Esophagus muscularis mucosa (tissue), 4 donors: ENCODE measurements at places on chromosomes 2 and 18. TPM values are rescaled to one million over a fixed set of nuclear protein-coding genes. Genes with fewer than 3 reads are reported as not detected.

GRCh38 chr2:71148506-71149063 lies 18.2 kb downstream of the MPHOSPH10 start:
- no peak overlapping the region for H3K27ac ChIP-seq
- H3K36me3 ChIP-seq: peaks cover 55% of the 10 kb centered on the region
- no peak overlapping the region for H3K4me3 ChIP-seq

- H3K36me3 ChIP-seq: peaks cover 10% of the 10 kb centered on the region
- H3K27ac ChIP-seq: no peak overlapping the region
- H3K4me3 ChIP-seq: no peak overlapping the region
- no peak for DNase-seq
Observed at GRCh38 chr18:70188113-70188512, 17.4 kb downstream of the RTTN start.

GRCh38 chr18:45373286-45373880 lies 241.9 kb upstream of the SLC14A2 start:
- no peaks in the 10 kb centered on the region for H3K27me3 ChIP-seq
- no peak for DNase-seq
- H3K36me3 ChIP-seq: no peaks in the 10 kb centered on the region
- no peak overlapping the region for H3K27ac ChIP-seq

- H3K27ac ChIP-seq: no peak overlapping the region
- no peak overlapping the region for H3K4me3 ChIP-seq
- no peaks in the 10 kb centered on the region for H3K27me3 ChIP-seq
- H3K4me1 ChIP-seq: peaks cover 19% of the 10 kb centered on the region
- no peaks in the 10 kb centered on the region for H3K36me3 ChIP-seq
- DNase-seq: no peak
Observed at GRCh38 chr2:119426801-119427395, 4.8 kb upstream of the TMEM37 start.

DNA sequence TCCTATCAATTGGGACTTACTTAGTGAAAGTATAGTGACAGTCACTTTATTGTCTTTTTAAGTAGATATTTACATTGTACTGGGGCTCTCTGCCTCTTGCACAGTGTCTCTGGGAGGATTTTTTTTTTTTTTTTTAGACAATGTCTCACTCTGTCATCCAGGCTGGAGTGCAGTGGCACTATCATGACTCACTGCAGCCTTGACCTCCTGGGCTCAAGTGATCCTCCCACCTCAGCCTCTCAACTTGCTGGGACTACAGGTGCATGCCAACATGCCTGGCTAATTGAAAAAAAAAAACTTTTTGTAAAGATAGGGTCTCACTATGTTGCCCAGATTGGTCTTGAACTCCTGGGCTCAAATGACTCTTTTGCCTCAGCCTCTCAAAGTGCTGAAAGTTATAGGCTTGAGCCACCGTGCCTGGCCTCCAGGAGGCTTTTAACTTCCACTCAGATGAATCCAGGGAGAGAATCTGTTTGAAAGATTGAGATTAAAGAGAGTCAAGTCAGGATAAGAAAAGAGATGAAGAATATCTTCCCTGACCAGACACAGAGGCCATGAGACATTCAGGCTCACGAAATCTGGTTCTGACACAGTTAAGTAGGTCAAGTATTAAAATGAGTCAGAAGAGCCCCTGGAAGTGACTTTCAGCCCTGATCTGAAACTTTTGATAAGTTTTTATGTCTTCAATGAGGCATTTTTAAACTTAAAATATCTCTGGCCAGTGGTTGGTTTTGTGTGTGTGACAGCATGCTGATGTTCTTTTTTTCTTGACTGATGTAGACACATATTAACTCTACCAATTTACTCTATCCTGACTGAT lies 18.3 kb downstream of the ARHGEF33 start:
- no peaks in the 10 kb centered on the region for H3K36me3 ChIP-seq
- no peak overlapping the region for H3K27ac ChIP-seq
- no peaks in the 10 kb centered on the region for H3K27me3 ChIP-seq
- H3K4me1 ChIP-seq: no peaks in the 10 kb centered on the region

- DNase-seq: no peak
- H3K27ac ChIP-seq: no peak overlapping the region
- H3K36me3 ChIP-seq: no peaks in the 10 kb centered on the region
- H3K27me3 ChIP-seq: no peaks in the 10 kb centered on the region
- no peak overlapping the region for H3K4me3 ChIP-seq
Observed at GRCh38 chr2:20168048-20168726, 56.7 kb downstream of the SDC1 start.

GRCh38 chr2:197925976-197926375 lies 121.6 kb downstream of the PLCL1 start:
- no peaks in the 10 kb centered on the region for H3K36me3 ChIP-seq
- H3K4me3 ChIP-seq: no peak overlapping the region
- DNase-seq: no peak
- H3K4me1 ChIP-seq: peaks cover 16% of the 10 kb centered on the region

GRCh38 chr2:234823877-234824376 lies 127.9 kb upstream of the SH3BP4 start:
- no peak overlapping the region for H3K4me3 ChIP-seq
- H3K27me3 ChIP-seq: no peaks in the 10 kb centered on the region
- peaks cover 3% of the 10 kb centered on the region for H3K4me1 ChIP-seq
- no peaks in the 10 kb centered on the region for H3K36me3 ChIP-seq

DNA sequence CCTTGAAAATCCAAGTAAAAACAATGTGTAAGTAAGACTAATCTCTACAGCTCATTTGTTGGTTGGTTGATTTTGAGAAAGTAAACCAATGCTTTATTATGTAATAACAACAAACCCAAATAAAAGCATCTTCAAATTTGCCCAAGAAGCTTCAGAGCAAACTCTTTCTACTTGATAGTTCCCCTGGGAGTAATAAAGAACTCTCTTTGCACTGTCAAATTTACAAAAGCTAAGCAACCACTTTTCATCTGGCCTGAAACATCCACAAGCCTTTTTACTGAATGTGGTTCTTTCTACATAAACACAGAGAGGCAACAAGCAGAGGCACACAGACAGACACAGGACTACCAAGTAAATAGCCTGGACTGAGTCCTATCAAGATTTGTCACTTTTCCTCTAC lies 28.8 kb upstream of the CACNB4 start:
- H3K36me3 ChIP-seq: peaks cover 5% of the 10 kb centered on the region
- no peaks in the 10 kb centered on the region for H3K4me1 ChIP-seq
- no peak for DNase-seq

- peaks cover 21% of the 10 kb centered on the region for H3K4me1 ChIP-seq
- H3K36me3 ChIP-seq: no peaks in the 10 kb centered on the region
- H3K27ac ChIP-seq: no peak overlapping the region
- H3K27me3 ChIP-seq: peaks cover 44% of the 10 kb centered on the region
Observed at GRCh38 chr2:241802421-241803318, 6.3 kb upstream of the NEU4 start.

DNA sequence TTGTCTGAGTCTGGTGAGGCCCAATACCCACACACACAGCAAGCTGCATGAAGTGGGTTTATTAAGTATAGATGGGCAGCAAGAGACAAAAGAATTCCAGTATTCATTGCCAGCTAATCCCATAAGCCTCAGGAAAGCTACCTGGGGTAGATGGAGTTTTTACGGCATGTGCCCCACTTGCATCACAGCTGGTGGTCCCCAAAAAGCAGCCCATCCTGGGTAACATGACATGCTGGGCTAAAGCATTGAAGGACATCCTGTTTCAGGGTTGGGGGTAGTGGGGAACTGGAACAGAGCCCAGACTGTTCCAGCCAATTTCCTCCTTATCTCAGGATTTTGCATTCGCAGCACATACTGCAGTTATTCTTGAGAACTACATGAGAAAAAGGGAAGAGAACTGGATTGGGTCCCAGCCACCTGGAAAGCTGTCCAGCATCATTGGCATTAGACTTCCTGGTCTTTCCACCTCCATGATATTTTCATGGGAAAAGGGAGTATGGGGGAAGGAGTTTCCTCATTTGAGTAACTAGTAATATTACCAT lies 240.1 kb upstream of the MMADHC start:
- peaks cover 7% of the 10 kb centered on the region for H3K4me1 ChIP-seq
- H3K36me3 ChIP-seq: no peaks in the 10 kb centered on the region

- no peaks in the 10 kb centered on the region for H3K36me3 ChIP-seq
- peak overlapping the region; percentile 63 for H3K27ac ChIP-seq
- H3K27me3 ChIP-seq: no peaks in the 10 kb centered on the region
- H3K4me3 ChIP-seq: no peak overlapping the region
- no peak for DNase-seq
Observed at GRCh38 chr2:237257471-237257951, 156.5 kb downstream of the COL6A3 start.

GRCh38 chr18:74597034-74597661 lies 522 bp upstream of the ZNF407 start:
- peak overlapping the region; percentile 86 for H3K4me3 ChIP-seq
- DNase-seq: peak; percentile 93
- no peaks in the 10 kb centered on the region for H3K27me3 ChIP-seq

The TMEM169 gene
- under 0.01 TPM for total RNA-seq

The CLEC4F gene
- 0.13 TPM for total RNA-seq

The NEU4 gene
- not detected for total RNA-seq

The SNTG2 gene
- 3.3 TPM for total RNA-seq

The SERPINB13 gene
- total RNA-seq: not detected

The SGPP2 gene
- total RNA-seq: 0.32 TPM

The IL36RN gene
- total RNA-seq: not detected

The PER2 gene
- total RNA-seq: 13.1 TPM

The DUSP19 gene
- 5.4 TPM for total RNA-seq
